NCI-H2081 (cell line): ENCODE measurements at places on chromosomes 5 and 9.
A peak's percentile ranks its signal among the peaks of the same experiment; 100 is the strongest.

DNA sequence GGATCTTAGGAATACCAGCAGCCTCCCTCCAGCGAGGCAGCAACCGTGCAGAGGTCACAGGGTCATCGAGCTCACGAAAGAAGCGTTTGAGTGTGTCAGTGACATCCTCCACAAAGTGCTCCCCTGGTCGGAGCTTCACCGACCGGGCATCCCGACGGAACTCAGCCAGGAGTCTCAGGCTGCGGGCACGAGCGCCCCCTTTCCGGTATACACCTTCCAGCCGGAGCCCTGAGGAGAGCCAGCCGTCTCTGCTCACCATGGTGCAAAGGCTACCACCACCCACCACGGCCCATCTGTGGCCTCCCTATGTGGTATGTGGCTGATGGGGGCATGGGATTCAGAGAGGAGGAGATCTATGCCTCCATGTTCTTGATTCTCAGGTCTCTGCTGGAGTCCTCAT is 10.8 kb upstream of the FCHSD1 start:
- DNase-seq = no peak

- no peak for DNase-seq
Measured at GRCh38 chr5:3839151-3839550, 243.5 kb downstream of the IRX1 start.

DNA sequence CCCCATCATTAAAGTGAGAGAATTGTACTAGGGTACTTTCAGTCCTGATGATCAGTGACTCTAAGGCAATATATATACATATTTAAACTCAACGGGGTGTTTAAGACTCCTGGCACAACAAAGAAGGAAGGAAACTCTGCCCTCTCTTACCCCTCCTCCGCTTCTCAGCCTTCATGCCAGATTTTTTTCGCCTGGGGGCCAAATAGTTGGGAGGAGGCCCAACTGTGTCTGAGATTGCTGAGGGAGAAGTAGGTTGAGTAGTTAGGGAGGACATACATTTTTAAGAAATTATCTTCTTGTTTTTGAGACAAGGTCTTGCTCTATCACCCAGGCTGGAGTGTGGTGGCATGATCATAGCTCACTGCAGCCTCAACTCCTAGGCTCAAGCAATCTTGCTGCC is 127.7 kb upstream of the SHB start:
- no peak for DNase-seq

- DNase-seq = no peak
Measured at GRCh38 chr5:34487956-34488355, 168.2 kb upstream of the RAI14 start.

GRCh38 chr5:168086104-168086610 is 205.3 kb upstream of the WWC1 start:
- DNase-seq = peak; percentile 6

DNA sequence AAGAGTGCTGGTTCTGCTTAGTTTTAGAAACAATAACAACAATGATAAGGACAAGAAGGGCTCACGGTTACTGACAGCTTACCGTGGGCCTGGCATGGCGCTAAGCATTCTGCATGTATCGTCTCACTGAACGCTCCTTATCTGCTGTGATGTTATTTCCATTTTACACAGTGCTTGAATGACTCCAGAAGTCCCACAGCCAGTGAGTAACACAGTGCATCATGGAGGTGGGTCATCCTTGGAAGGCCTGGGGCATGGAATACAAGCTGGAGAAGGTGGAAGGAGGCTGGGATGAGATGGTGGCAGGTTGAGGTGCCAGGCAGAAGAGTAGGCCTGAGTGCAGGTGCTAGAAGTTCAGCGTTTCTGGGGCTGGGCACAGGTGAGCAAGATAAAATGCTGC is 36.5 kb upstream of the FAT2 start:
- DNase-seq = no peak

DNA sequence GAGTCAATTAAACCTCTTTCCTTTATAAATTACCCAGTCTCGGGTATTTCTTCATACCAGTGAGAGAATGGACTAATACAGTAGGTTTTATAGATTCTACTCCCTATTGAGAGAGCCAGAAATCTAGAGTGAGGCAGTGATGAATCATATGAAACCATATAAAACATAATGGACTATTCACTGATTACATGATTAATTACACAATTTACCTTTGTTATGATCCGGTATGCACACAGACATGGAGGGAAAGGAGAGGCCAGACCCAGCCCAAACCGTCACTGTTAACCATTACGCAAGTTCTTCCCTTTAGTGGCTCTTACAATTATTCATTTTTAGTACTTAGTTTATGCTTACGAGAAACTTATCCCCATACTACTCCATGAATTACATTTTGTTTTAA is 205.0 kb downstream of the DNAH5 start:
- no peak for DNase-seq

DNA sequence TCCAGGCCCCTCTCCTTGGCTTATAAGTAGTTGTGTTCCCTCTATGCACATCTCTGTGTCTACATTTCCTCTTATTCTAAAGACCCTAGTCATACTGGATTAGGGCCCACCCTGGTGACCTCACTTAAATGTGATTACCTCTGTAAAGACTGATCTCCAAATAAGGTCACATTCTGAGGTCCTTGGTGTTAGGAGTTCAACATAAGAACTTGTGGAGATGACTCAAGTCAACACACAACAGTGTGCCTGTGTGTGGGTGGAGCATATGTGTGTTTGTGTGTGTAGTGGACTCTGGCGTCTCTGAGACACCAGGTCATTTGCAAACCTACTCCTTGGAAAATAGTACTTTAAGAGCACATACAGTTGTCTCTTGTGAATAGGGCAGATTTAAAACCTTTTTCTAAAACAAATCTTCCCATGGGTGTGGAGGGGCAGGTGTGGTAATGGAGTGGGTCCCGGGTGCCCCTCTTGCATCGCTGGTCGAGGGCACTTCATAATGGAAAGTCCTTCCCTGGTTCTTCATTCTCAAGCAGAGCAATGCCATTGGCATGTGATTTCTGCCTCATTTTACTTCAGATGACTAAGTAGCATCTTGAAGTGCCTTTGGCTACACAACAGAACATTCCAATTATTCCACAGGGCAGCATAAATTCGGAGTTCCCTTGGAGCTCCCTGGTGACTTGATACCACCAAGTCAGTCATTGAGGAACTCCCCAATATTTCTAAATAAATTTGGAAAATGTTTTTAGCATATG is 84.4 kb downstream of the C9orf152 start:
- no peak for DNase-seq

DNA sequence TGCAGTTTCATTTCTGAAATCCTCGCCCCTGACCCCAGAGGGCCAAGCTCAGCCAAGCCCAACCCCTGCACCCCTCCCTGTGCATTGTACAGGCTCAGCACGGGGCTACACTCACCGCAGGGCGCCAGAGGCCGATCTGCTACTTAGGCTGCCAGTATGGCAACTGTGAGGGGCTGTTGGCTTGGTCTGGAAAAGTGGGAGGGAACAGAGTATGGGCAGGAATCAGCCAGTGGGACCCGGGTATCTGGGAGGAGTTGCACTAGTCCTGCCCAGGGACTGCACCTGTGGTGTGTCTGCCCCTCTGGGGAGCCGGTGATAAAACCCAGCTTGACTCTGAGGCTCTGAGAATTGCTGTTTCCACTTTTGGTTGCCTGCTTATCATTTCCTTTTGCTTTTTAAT is 167.4 kb upstream of the KIF2A start:
- DNase-seq = peak; percentile 86

- no peak for DNase-seq
Measured at GRCh38 chr9:18362901-18363685, 110.9 kb upstream of the ADAMTSL1 start.

DNA sequence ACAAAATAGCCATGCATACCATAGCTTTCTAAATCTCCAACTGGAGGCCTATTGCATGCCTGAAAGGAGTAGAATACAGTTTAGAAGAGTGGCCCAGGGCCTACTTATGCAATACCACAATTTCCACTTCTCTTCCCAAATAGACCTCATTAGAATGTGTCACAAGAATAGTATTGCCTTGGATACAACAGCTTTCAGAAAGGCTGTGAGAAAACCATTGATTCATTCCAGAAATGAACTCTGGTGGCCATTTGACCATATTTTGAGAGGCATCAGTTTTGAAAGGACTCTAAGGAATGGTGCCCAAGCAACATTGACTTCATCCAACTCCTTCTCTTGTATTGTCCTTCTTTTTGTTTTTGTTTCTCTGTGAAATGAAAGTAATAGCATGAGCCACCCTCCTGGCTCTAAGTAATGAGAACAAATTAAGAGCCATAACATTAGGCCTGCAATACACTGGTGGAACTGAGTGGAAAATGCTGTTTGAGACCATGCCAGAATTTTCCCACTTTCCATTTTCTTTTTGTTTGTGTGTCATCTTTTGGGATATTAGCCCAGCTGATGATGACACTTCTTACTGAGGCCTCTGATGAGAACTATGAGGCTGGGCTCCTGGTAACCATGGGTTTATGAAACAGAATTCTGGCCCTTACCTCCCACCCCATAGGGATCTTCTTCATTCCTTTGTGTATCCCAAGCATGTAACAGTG is 90.2 kb downstream of the TMEM174 start:
- DNase-seq = no peak

DNA sequence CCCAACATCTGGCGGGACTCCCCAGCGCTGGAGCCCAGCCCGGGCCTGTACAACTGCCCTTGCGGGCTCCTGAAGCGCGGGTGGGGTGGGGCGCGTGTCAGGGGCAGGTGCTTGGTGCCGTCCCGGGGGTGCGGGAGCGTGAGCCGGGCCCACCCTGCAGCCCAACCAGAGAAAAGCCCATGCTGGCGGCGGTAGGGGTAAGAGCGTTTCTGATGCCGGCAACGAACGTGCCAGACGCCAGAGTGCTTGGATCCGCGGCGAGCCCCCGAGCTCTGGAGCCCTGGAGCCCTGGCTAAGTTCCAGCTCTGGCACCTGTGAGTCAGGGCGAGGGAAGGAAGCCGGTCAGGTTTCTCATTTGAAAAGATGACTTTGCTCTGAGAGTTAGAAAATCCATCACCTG is 58.0 kb downstream of the ZNF510 start:
- no peak for DNase-seq

GRCh38 chr9:38181866-38182265 is 112.8 kb upstream of the SHB start:
- no peak for DNase-seq

DNA sequence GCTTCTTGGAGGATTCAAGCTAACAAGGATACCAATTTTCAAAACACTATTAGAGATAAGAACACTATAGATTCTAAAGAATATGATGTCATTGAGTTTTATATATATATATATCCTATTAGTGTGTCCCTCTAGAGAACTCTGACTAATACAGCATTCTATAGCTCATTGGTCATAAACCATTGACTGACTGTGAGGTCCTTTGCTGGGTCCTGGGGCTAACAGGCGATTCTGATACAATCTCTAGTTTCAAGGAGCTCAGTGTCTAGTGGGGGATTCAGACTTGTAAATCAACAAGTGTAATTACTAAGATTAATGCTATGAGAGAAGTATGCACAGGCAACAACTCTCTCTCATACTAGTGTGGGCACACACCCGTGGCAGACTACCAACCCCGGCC is 234.5 kb downstream of the DENND1A start:
- no peak for DNase-seq

DNA sequence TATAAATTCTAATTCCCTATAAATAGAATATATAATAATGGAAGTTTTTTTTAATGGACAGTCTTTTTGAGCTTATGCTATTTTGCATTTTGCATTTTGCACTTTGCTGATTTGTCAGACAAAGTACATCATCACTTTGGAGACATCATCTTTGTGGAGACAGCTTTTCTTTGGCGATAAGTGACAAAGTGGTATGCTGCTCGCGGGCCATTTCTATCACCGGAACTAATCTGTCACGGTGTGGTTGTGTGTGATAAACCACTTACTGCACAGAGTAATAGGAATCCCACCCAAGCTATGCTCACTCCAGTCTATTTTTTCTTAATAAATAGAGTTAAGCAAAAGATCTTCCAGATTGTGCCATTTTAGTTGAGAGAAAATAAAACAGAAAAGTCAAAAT is 133.1 kb downstream of the MACIR start:
- DNase-seq = no peak

GRCh38 chr5:71899865-71900342 is 180.8 kb downstream of the CARTPT start:
- no peak for DNase-seq

GRCh38 chr9:137302118-137302448 is at the start of gene NRARP:
Gene NRARP (minus strand): TSS chr9:137302271. CDS start chr9:137301928, 343 bp downstream.
- peak; percentile 90 for DNase-seq

DNA sequence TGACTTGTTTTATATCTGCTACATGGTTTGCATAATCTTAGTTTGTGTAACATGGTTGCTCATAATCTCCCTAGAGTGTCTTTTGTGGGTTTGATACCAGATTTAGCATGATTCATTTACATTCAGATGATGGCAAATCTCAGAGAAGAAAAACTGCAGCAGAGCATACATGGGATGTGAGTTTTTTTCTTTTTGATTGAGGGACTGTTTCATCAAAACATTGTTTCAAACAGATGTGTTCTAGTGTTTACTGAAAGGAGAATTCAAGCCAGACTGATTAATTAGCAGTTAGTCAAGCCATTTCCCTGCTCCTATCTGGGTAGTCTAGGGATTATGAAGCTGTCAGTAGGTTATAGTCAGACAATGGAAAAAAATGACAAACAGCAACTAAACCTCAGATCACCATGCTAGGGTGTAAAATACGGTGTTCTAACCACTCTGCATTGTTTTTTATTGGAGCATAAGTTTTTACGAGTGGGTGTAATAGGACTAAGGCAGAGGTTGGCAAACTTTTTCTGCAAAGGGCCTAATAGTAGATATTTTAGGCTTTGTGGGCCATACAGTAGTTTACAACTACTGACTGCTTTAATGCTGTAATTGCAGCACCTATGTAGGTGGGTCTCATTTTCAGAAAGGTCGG is 10.5 kb upstream of the GDNF start:
- DNase-seq = no peak

GRCh38 chr5:2904956-2905355 is 153.5 kb upstream of the IRX2 start:
- no peak for DNase-seq

DNA sequence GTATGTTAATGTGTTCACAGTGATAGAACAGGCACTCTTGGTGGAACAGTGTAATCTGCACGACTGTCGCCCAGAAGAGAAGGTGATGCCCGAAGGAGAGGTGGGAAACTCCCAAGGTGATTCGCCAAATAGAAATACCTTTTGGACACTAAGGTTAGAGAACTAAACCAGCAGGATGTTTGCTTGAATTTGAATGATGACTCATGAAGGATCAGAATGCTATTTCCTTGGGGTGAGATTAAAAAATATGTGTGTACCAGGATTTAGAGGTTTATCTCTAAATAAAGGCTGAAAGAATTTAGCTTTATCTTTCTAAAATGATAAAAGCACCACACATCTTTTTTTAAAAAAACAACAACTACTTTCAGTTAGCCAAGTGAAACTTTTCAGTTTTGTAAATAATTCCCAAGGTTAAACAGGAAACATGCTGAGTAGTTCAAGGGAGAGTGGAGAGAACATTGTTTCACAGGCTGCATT is 297.4 kb upstream of the TAS2R1 start:
- DNase-seq = no peak

DNA sequence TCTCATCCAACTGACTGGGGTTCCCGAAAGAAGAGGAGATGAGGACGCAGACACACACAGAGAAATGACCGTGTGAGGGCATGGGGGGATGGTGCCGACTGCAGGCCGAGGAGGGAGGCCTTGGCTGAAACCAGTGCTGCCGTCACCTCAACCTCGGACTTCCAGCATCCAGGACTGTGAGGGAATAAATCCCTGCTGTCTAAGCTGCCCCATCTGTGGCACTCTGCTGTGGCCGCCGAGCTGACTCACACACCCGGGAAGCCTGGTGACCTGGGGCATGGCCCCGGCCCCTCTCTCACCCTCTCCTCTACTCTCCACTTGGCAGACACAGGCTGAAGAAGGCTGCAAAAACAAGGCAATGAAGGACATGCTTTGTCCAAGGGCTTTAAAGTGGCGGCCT is 4.4 kb upstream of the COL5A1 start:
- DNase-seq = no peak
